ENCODE measurements at places on chromosomes 7 and 10.

- no peak for DNase-seq
Measured at GRCh38 chr7:89104748-89105685, 309.5 kb upstream of the TEX47 start.

DNA sequence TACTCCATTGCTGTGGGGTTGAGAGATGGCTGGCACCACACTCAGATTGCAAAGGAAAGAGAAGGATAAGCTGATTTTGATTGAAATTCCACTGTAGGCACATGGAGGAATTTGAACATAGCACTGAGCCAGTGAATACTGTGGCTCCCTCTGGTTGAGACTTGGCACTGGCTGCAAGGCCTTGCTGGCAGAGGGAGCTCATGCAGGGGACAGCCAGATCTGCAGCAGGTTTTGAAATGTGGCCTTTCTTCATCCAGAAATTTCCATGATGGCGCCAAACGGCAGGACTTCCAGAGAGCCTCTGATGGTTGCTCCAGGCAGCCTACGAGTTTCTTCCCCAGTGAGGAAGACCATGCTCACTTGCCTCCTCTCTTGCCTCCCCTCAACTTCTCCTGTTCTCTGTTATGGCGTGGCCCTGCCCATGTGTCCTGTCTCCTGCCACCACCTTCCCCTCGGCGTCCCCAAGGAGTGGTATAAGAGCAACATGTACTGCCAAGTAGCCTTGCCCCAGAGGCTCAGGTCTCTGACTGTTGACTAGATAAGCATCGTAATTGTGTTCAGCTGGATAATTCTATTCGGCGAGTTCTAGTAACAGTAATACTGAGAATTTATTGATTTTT lies 265.6 kb downstream of the CCDC3 start:
- DNase-seq, result no peak

DNA sequence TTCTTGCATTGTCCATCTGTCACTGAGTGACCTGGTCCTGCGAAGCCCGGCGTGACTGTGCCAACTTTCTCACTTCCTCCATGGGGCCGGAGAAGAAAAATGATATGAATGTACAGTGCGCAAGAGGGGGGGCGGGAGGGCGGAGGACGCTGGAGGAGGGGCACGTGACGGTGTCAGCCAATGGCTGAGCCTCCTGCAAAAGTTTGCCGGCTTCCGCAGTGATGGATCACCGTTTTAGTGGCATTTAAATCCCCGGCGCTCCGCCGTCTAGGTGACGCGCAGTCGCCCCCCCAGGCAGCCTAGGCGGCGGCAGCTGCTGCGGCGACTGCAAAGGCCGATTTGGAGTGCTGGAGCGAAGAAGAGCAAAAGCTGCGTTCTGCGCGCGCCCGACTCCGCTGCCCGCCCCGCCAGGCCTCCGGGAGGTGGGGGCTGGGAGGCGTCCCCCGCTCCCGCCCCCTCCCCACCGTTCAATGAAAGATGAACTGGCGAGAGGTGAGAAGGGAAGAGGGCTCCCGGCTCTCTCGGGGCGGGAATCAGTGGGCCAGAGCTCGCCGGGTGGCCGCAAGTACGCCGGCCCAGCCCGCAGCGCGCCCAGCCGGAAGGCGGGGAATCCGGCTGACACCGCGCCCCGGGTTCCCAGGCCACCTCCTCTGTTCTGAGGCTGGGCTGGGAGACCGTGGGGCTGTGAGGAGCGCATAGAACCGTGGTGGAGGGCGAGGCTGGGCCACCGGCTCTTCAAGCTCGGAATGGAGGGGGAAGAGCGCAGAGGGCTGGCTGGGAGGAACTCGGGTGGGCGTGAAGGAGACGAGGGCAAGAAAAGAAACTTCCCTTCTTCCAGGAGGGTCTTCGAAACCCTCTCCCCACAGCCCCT lies at the start of gene HOXA1:
Gene HOXA1, minus strand, starts transcription at position 104 of the 871 bp plus-strand sequence. Its CDS starts 88 bp downstream, at position 16.
- DNase-seq, result no peak

DNA sequence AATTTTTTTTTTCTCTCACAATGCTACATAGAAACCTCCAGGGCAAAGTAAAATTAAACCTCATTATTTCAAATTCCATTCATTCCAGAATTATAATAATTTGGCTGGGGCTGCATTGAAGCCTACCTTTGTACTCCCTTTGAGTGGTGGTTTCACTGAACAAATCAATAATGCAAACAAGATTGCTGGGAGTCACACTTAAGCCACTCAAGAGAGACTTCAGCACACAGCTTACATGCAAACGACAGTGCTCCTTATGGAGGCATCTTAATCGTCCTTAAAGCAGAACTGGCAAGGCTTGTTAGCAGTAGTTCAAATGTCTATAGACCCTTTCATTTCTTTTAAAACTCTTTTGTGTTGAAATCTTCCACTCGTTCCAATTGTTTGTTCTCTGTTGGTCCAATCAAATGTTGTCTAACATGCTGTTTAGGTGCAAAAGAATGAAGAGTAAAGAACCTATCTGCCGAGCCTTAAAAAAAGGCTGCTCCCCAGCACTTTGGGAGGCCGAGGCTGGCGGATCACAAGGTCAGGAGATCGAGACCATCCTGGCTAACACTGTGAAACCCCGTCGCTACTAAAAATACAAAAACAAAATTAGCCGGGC lies 294.9 kb downstream of the FGFR2 start:
- no peak for DNase-seq

DNA sequence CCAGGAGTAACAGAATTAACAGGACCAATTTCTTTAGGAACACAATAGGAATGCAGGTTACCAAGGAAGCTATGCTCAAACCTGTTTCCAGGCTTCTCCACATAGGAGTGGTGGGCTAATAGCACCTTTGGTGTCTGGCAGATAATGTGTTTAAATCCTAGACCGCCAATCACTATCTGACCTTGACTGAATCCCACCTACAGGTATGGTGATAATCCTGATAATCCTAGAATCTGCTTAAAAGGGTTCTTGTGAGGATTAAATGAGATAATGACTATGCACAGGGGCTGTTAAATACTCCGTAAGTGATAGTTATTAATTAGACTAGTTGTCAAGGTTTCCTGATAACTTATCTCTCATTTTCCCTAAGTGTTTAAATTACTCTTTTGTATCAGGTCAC lies 81.2 kb downstream of the EPC1 start:
- DNase-seq, result no peak

GRCh38 chr10:100740476-100741377 lies 4.7 kb upstream of the PAX2 start:
- no peak for DNase-seq

GRCh38 chr7:25752154-25752553 lies 399.8 kb upstream of the NFE2L3 start:
- no peak for DNase-seq

GRCh38 chr10:26556748-26557640 lies 118.9 kb downstream of the APBB1IP start:
- DNase-seq, result peak; percentile 51

DNA sequence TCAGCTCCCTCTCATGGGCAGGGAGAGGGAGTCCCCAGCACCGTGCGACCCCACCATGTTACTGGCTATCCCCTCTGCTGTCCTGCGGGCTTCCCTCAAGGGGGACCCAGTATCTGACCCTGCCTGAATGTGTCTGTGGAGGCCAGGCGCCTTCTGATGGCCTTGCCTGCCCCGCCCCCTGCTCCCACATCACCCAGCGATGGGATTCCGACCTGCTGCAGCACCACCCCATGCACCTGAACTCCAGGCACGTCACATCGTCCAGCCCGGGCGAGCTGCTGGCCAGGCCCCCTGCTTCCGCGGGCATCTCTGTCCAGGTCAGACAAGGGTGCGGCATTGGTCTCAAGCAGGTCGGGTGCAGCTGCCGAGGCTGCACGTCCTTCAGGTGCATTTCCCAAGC lies 19.0 kb downstream of the LRRC27 start:
- DNase-seq, result no peak

DNA sequence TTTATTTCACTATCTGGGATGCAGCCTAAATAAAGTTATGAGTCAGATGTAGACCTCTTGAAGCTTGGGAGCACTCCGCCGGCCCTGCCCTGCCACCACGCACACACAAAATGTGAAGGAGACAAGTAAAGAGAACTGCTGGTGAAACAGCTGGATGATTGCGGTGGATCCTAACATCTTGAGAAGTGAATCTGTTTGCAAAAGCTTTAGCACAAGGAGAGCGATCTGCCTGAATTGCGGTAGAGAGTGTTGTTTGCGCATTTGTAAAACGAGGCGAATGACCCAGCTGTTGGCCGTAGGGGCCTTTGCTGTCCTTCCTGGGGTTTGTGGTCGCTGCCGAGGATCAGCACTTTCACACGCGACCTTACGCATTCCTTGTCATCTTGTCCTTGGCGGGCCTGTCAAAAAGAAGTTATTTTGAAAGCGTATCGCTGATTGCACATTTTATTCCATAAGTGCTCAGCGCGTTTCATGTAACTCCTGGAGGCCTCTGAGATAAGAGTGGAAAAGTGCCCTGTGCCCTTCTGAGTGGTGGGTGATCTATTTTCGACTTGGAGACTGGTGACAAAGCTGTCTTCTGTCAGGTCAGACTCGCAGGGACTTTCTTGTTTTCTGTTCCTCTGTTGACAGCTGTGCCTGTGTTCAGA lies 40.8 kb downstream of the RBM20 start:
- DNase-seq, result no peak

GRCh38 chr7:105216786-105217185 lies 171.9 kb downstream of the SRPK2 start:
- DNase-seq, result no peak
